ENCODE measurements at places on chromosomes 6 and 20.

- DNase-seq: no peak
Observed at GRCh38 chr6:2998998-2999617, 586 bp upstream of the NQO2 start.

DNA sequence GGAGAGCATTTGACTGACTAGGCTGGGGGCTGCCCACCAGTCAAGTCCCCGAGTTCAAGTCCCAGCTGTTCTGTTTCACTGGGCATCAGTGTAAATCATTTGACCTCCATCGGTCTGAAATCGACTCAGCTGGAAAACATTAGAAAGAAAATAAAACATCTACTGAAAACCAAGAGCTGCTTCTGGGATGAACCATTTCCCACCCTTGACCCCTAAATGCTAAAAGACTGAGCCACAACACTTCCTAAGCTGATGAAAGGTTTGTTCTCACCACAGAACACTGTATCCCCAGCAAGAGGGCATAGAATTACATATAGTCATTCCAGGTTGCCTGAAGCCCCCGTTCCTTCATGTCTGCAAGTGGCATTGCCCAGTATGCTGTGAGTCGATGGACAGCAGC lies 237.0 kb upstream of the TAB2 start:
- no peak for DNase-seq

GRCh38 chr20:650954-651353 lies 2.0 kb downstream of the SRXN1 start:
- no peak for DNase-seq

- no peak for DNase-seq
Observed at GRCh38 chr6:155968921-155969320, 513.3 kb upstream of the NOX3 start.

DNA sequence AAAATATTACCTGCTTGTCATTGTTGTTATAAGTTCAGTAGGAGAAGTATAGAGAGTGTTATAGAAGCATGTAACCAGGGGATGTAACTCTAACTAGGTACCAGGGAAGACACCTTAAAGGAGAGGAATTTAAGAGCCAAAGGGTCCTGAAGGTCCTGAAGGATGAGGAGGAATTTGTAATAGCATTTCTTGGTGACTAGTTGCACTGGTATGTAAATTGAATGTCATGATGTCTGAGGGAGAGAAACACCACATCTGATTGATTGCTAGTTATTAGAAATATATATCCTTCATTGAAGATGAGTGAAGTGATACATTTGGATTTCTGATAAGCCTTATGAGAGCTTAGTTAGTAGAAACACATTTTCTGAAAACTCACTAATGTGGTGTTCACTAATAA lies 643.8 kb downstream of the RFPL4B start:
- no peak for DNase-seq

DNA sequence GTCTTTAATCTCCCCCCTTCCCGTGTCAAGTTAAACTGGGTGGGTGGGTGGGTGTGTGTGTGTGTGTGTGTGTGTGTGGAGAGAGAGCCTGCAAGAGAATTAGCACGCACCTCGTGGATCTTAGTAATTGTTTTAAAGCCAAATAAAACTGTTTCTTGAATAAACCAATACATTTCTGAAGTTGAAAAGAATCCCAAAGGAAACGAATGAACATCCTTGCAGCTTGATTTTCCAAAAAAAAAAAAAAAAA lies 381 bp upstream of the BICRAL start:
- DNase-seq: no peak

DNA sequence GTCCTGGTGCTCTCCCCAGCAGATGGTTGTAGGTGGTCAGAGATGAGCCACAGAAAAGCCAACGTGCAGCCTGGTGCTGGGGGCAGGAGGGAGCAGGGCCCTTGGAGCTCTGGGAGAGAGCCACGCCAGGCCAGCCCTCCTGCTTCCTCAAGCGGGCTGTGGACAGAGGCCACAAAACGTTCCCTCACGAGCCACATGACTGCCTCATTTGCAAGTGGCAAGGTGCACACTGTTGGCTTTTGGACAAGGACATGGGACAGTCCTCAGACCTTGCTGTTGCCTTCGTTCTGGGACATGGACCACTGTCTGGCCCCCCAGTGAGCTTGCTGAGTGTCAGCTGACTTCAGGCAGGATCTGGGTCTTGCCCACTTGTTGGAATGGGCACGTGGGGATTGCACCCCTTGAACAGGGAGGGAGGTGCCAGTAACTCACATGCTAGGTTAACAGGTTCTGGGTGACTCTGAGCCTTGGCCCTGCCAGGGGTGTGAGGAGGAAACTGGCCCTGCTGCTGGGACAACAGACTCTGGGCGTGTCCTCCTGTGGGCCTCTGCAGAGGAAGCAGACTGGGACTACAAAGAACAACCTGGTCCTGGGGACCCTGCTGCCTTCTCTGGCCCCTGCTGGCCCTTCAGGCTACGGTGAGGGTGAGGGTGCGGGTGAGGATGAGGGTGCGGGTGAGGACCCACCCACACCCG lies 2.6 kb downstream of the SLCO4A1 start:
- no peak for DNase-seq

GRCh38 chr20:35317416-35318210 lies 25.4 kb upstream of the FAM83C start:
- no peak for DNase-seq

GRCh38 chr20:7695635-7696034 lies 244.6 kb downstream of the HAO1 start:
- no peak for DNase-seq

GRCh38 chr6:71375676-71376075 lies 87.1 kb downstream of the OGFRL1 start:
- no peak for DNase-seq

DNA sequence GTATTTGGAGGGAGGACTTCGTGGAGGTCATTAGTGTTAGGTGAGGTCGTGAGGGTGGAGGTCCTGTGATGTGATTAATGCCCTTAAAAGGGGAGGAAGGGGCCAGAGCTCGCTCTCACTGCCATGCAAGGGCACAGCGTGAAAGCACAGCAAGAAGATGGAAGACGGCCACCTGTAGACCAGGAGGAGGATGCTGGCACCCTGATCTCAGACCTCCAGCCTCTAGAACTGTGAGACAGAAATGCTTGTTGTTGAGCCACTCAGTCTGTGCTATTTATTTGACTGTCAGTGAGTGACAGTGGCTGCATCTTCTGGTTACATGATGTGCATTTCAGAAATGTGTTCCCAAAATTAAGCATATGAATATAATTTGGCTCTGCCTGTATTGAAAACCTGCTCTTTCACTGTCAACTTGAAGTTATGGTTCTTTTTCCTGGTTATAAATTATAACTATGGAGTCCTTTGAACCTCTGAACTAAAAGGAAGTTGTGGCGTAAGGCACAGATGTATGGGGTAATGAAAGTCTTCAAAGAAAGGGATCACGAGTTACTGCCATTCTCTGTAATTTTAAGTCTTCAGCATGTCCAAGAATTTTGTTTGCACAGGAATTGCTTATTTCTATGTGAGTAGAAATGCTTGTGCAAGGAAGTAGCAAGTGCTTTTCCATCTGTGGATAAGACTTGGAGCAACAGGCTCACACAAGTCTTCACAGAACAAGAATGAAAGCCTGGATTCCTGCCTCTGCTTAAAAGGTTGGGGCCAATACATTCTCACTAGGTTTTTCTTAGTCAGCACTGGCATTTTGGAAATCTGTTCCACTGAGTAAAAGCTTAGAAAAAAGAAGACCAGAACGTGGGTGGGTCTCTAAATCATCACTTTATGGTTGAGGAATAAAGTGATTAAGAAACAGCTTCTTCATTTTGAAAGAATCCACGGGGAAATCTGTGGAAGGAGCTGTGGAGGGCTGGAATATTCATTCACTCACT lies 10.3 kb downstream of the PPP1R14C start:
- DNase-seq: no peak

- no peak for DNase-seq
Observed at GRCh38 chr6:105886066-105886813, 199.9 kb upstream of the PRDM1 start.

GRCh38 chr6:45576648-45577624 lies 199.2 kb upstream of the SUPT3H start:
- DNase-seq: no peak

GRCh38 chr20:52256454-52256853 lies 64.9 kb upstream of the ZFP64 start:
- no peak for DNase-seq

DNA sequence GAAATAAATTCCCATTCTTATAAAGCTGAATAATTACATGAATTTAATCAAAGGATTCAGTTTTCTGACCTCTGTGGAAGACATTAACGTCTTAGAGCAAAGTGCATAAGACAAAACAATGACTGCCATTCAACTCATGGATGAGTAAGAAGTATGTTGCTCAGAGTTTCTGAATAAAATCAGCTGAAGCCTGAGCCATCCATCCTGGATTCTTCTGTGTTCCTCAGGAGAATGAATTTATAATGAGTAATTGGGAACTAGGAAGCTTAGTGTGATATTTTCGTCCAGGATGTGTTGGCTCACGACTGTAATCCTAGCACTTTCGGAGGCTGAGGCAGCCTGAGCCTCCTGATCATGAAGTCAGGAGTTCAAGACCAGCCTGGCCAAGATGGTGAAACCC lies 62.8 kb downstream of the PERP start:
- no peak for DNase-seq

GRCh38 chr6:40460380-40460779 lies 126.8 kb downstream of the LRFN2 start:
- no peak for DNase-seq

DNA sequence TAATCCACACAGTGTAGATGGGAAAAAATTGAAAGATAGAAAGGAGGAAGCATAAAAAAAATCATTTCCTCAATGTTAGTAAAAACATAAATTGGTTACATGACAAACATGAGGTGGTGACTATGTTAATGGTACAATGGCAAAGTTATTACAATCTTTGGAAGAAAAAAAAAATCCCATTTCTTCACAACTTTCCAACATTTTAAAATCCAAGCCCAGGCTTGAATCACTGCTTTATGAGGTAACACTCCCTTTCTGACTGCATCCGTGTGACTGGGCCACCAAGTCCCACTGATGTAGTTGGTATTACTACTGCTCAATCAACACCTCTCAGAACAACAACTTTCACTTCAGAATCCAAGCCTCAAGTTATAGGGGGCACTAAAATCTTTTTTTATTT lies 160.4 kb downstream of the BTBD9 start:
- DNase-seq: no peak

- peak; percentile 81 for DNase-seq
Observed at GRCh38 chr6:28981431-28981832, 23.7 kb downstream of the ZNF311 start.

GRCh38 chr20:64108731-64109681 lies 1.6 kb upstream of the NPBWR2 start:
- no peak for DNase-seq

DNA sequence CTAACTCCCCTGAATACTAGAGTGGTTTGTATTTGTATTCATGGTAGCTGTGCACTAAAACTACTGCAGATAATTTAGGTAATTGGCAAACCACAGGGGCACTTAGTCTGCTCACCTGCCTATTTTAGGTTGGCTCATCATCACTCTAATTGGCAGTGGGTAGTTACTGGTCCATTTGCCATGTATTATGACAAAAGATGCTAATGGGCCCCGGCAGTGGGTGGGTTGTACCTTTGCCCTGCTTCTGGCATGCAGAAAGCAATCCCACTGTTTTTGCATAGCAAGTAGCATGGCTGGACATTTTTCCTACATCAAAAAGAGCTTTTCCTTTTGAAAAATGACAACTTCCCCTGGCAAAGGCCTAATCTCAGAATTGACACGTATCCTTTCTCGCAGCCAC lies 741.4 kb upstream of the MAP3K7 start:
- no peak for DNase-seq
